ENCODE measurements at places on chromosomes 4 and X.

DNA sequence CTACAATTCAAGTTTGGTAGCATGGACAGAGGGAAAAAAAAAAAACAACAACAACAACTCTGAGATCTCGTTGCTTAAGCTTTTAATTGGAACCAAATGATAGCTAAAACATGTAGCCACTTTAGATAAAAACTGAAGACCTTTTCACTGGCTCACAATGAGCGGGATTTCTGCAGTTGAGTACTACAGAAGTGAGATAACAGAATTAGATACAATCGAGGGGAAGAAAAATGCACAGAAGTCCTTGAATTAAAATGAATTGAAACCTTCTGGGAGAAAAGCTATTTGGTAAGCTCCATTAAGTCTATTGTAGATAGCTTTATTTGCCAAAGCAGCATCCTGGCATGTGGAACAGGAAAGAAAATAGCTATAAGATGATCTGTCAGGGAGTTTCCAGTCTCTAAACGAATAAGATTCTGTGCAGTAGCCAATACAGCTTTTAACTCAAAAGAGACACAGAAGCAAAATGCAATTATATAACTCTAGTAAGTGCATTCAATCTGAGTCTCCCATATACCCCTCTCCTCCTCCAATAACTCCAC is 248.5 kb downstream of the ENOX2 start:
- ATAC-seq: no peak

DNA sequence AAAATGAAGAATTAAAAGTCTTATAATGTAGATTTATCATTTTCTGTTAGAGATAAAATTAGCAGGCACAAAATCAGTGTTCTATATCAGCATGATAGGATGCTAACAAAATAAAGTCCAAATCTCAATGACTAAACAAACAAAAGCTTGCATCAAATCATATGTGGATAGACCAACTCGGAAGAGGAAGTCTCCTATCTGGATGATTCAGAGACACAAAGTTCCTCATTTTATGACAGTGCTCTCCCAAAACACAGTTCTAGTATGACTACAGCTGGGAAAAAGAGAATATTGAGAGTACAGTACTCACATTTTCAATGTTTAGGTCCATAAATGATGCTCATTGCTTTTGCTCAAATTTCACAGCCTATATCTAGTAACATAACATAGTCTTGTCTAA is 376.1 kb upstream of the CTSO start:
- ATAC-seq: no peak

DNA sequence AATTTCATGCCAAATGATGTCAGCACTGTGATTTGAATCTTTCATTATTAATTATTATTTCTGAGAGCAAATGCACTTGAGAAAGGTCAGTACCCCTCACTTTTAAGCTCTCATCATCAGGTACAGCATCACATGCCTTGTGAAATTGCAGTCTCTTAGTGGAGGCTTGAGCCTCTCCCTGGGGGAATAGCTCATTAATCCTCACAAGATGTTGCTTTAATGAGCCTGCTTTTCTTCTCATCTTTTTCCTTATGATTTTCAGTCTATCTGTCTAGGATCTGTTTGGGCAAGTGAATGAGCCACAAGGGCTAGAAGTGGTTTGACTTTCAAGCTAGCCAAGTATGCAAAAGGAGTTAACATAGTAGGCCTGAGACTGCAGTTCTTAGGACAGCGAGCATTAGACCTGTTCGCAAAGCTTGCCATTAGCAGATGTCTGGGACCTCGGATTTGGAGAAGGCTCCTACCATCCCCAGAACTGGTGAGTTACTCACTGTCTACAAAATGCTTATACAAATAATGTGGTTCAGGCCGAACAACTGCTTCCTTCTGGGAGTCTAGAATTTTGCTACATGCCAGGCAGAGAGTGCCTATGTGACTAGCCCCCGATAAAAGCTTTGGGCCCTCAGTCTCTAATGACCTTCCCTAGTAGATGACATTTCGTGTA is 174.5 kb downstream of the IL15 start:
- ATAC-seq: no peak

DNA sequence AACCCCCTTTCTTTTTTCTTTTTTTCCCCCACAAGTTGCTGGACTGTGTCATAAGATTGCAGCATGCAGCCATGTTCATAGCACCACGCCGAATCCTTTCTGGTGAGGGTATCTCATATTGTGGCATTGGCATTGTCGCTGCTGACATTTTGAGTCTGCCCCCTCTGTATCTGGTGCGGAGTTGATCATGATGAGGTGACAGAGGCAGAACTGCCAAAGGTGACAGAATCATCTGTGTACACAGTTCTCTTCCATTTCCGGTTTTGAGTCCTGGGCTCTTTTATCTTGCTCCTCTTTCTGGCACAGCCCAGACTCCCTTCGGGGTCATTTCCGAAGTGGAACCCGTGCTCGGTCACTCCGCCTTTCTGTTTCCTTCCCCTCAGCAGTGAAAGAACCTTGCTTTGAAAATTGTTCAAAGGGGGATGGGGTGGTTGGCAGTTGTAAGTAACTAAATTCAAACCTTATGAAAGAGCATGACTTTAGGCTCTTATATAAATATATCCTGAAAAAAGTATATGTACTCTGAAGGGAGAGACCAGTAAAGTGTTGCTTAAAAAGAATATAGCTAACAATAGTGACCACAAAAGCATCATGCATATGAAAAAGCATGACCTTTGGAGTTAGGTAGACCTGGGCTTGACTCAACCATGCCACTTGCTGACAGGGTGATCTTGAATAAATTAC is 55.0 kb upstream of the BMP2K start:
- peak; percentile 73 for ATAC-seq

DNA sequence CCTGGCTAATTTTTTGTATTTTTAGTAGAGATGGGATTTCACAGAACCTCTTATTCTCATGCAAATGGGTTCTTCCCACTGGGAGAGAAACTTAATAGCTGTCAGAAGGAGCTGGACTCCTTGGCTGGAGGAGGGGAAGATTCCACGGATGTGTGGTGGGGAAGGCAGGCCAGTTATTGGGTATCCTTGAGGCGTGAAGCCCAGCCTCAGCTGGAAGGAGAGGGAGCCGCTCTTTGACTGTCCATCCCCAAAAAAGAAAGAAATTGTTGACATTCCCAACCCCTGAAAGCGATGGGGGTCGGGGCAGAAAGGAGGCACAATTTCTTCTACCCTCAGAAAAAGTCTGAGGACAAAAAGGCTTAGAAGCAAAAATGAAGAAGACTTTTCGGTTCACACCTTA is 983.1 kb upstream of the PABPC4L start:
- no peak for ATAC-seq

Measured in activated CD4-positive, CD25-positive, alpha-beta regulatory T cell treated with anti-CD3 and anti-CD28 coated beads, Interleukin-2, amount 50 U/mL, for 24 hours (primary cell).